Fibroblast of skin of right biceps (primary cell): ENCODE measurements at places on chromosomes 3 and 15.

- DNase-seq: no peak
Measured at GRCh38 chr3:121630355-121630754, 30.3 kb downstream of the HCLS1 start.

DNA sequence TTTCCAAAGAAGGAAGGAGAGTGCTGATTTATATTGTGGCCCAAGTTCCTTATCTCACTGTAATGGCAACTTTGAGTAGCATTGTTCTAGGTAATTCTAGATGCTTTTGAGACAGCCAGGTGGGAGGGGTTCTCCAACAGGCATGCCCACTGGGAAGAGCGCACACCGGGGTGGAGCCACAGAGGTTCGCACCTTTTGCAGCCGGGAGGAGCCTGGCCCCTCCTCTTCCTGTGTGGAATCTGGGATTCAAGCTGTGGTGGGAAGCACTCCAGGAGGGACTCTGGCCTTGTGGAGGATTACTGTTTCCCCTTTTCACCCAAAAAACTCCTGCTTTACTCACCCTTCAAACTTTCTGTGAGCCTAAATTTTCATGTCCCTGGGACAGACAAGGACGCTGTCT, 53.1 kb downstream of the CFAP20DC start:
- DNase-seq: no peak

- no peak for DNase-seq
Measured at GRCh38 chr3:89104499-89104898, 2.9 kb upstream of the EPHA3 start.

- DNase-seq: no peak
Measured at GRCh38 chr3:5465183-5465582, 277.7 kb downstream of the EDEM1 start.

- no peak for DNase-seq
Measured at GRCh38 chr3:42697289-42698051, 5.1 kb downstream of the HHATL start.
